Retinal pigment epithelial cell (primary cell): ENCODE measurements at places on chromosomes 7 and 10.
A peak's percentile ranks its signal among the peaks of the same experiment; 100 is the strongest.

- no peak for DNase-seq
Observed at GRCh38 chr7:47634273-47634672, 52.4 kb upstream of the TNS3 start.

- no peak for DNase-seq
Observed at GRCh38 chr7:33909318-33909717, 4.0 kb downstream of the BMPER start.

GRCh38 chr10:126191192-126191591 lies 197.1 kb downstream of the ADAM12 start:
- no peak for DNase-seq

GRCh38 chr7:93442478-93443224 lies 131.9 kb downstream of the CALCR start:
- no peak for DNase-seq

- no peak for DNase-seq
Observed at GRCh38 chr7:32658467-32658869, 163.2 kb downstream of the AVL9 start.

GRCh38 chr10:129968853-129969183 lies 4.7 kb upstream of the EBF3 start:
- DNase-seq = no peak

- DNase-seq = no peak
Observed at GRCh38 chr10:31466313-31466712, 147.3 kb downstream of the ZEB1 start.

GRCh38 chr7:148481971-148482626 lies 108.5 kb upstream of the C7orf33 start:
- no peak for DNase-seq

- DNase-seq = no peak
Observed at GRCh38 chr10:101478956-101479355, 109.1 kb downstream of the POLL start.

- DNase-seq = no peak
Observed at GRCh38 chr7:149666360-149666945, 106.9 kb downstream of the ZNF467 start.

DNA sequence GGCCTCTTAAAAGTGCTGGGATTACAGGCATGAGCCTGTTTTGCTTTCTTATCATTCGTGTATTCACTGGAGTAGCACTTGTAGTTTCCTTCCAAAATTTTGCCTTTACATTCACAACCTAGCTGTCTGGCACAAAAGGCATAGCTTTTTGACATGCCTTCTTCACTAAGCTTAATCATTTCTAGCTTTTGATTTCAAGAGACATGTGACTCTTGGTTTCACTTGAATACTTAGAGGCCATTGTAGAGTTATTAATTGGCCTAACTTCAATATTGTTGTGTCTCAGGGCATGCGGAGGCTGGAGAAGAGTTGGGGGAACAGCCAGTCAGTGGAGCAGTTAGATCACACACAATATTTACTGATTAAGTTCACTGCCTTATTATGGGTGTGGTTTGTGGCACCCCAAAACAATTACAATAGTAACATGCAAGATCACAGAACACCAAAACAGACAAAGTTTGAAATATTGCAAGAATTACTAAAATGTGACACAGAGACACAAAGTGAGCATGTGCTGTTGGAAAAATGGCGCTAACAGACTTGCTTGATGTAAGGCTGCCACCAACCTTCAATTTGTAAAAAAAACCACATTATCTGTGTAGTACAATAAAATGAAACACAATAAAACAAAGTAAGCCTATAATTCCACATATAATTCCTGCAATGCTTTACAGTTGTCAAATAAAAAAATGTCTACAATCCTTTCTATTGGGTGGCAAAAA lies 43.1 kb downstream of the BRAF start:
- DNase-seq = no peak

DNA sequence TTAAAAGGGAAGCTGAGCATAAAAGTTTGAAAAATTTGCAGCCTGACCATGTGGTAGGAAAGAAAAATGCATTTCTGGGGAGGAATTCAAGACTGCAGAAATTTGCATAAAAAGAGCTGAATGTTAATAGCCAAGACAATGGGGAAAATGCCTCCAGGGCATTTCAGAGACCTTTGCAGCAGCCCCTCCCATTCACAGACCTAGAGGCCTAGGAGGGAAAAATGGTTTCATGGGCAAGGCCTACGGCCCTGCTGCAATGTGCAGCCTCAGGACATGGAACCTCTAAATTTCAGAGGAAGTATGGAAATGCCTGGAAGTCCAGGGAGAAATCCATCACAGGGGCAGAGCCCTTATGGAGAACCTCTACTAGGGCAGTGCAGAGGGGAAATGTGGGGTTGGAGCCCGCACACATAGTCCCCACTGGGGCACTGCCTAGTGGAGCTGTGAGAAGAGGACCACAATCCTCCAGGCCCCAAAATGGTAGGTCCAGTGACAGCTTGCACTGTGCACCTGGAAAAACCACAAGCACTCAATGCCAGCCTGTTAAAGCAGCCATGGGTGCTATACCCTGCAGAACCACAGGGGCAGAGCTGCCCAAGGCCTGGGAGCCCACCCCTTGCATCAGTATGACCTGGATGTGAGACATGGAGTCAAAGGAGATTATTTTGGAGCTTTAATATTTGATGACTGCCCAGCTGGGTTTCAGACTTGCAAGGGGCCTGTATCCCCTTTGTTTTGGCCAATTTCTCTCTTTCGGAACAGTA lies 243.8 kb downstream of the DNAJB9 start:
- DNase-seq = no peak

GRCh38 chr10:83919187-83919586 lies 220.1 kb upstream of the GHITM start:
- DNase-seq = no peak

GRCh38 chr7:99407872-99408378 lies 472 bp downstream of the PDAP1 start:
- DNase-seq = peak; percentile 39

- DNase-seq = no peak
Observed at GRCh38 chr7:128160296-128160695, 80.8 kb upstream of the LEP start.

DNA sequence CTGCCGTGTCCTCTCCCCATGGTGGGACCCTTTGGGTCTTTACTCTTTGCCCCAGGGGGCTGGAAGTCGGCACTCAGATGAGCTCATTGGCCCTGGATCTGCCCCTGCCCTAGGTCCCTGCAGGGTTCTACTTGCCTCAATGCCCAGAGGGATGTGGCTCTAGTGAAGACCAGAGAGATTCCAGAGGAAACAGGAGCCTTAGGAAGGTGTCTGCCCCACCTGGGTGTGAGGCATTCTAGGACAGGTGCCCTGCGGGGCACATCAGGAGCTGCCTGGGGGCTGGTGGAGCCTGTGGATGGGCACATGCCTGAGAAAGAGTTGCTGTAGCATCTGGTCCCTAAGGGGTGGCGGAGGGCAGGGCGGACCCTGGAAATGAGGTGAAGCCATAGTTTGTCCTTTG lies 128.6 kb downstream of the ADCY1 start:
- DNase-seq = no peak

DNA sequence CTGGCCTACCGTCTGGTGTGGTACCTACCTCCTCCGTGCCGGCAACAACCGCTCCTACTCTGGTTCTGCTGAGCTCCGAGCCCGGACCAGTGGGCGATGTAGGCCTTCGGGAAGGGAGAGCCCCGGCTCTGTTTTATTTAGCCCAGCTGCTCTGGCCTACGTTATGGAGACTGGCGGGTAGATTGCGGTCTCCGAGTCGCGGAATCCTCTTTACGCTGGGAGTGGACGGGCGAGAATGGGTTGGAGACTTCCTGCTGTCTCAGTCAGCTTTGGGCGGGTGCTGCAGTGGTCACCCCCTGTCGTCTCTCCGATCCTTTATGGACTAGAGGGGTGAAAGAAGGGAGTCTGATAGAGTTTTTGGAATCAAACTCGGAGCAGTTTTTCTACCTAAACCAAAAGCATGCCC lies 406 bp downstream of the CBLL1 start:
- no peak for DNase-seq

GRCh38 chr7:158409120-158409519 lies 178.5 kb downstream of the PTPRN2 start:
- no peak for DNase-seq

DNA sequence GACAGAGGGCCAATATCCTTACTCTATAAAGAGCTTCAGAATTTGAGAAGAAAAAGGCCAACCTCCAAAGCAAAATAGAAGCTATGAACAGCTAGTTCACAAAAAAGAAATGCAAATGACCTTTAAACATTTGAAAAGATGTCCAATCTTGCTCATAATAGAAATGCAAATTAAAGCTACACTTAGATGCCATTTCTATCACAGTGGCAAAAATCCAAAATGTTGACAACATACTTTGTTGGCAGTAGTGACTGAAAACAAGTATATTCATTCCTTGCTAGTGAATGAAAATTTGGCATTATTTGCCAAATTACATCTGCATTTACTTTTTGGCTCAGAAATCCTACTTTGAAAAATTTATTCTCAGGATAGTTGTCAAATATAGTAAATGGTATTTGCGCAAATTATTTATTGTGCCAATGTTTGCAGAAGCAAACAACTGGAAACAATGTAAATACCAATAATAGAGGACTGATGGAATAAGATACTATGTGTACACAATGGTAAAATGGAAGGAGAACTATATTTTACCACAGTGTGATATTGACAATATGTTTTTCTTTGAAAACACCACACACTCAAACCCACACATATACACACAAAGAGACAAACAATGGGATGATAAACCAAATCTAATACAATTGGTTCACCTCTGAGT lies 9.4 kb downstream of the TMEM106B start:
- no peak for DNase-seq

DNA sequence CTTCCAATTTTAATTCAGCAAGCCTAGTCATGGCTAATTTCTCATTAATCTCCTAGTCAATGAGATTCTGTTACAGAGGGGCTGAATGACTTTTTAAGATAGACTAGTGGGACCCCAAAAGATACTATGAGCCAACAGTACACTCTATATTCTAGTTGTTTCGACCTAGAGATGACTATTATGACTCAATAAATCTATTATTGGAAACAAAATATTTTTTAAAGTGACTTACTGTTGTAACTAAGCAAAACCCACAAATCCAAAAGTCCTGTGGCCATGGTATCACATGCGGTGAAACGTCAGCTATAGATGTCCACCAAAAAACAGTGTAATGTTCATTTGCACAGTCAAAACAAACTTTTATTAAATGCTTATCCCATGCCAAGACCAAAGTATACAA lies 95.3 kb upstream of the ADO start:
- DNase-seq = no peak
